ENCODE measurements at places on chromosomes 7 and 10.

- DNase-seq, result no peak
These were observed 86.0 kb downstream of the AKR1D1 start for GRCh38 chr7:138162236-138162635.

- no peak for DNase-seq
These were observed 1066.1 kb upstream of the SORCS1 start for GRCh38 chr10:108230478-108231170.

- no peak for DNase-seq
These were observed 719.1 kb downstream of the AUTS2 start for GRCh38 chr7:70317356-70317755.

- DNase-seq, result no peak
These were observed 23.7 kb upstream of the ELFN1 start for GRCh38 chr7:1646391-1646790.

GRCh38 chr7:115217373-115217772, 295.5 kb downstream of the MDFIC start:
- DNase-seq, result no peak

DNA sequence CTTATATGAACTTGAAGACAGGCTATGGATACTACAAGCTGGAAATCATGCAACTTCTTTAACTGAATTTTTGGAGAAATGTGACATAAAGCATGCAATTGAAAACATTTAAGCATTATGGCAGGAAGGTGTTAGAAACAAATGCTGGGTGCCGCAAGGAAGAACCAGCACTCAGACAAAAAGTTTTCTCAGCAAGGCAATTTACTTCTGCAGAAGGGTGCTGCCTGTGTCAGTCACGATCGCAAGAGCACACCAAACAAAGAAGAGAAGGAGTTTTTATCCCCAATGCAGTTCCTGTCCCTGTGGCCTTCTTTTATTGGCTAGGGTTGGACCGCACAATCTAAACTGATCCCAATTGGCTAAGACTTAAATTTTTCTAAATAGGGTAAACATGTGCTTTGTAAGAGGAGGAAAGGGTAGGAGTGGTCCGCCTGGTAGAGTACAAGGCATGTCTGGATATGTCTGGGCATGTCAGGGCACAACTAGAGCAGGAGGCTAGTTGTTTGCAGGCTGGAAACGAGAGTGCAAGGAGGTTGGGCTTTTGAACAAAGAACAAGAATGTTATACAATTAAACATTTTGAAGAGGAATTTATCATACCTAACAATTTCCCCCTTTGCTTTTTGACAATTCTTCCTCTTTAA, 109.6 kb upstream of the FAM3C start:
- DNase-seq, result no peak

DNA sequence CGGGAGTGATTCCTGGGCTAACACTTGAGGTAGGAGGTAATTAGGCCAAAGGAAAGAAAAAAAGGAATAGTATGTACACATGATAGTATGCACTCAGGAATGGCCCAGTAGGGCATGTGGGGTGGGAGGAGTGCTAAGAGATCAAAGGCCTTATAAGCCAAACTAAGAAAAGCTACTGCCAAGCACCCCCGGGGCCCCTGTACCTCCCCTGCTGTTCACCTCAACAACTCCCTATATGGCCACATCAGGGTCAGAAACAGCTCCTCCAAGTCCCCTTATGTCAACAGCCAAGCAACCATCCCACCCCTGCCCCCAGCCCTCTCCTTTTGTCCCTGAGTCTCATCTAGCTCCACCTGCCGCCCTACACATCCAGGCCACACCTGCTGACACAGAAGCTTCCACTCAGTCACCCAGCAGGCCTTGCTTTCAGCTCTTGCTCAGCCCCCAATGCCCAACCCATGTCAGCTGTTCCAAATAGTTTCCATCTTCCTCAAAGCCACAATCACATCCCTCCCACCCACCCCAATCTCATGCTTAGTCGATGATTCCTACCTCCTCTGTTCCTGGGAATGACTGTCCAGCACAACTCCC, 80.2 kb downstream of the SORBS1 start:
- DNase-seq, result no peak

GRCh38 chr10:109450702-109451101, 472.6 kb downstream of the XPNPEP1 start:
- no peak for DNase-seq

DNA sequence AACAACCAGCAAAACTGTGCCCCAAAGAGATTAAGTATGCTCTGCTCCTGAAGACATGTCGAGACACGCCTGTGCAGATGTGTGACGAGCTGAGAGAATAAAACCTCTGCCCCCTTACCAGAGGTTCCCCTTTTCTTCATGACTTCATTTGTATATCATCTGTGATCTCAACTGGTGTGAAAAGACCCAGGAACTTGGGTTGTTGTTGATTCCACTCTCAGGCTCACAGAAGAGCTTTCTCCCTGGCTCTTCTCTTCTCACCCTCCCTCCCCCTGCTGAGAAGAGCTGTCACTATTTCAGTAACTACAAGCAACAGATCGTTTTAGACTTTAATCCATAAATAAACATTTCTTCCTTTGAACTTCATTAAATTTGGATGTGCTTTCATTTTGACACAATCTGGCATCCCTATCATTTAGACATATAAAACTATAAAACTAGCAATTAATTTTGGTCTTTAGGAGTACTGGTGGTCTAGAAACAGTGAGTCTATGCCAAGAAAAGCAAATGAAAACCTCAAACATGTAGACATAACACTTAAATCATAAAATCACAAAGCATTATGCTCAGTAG, 179.3 kb upstream of the FZD8 start:
- DNase-seq, result no peak

DNA sequence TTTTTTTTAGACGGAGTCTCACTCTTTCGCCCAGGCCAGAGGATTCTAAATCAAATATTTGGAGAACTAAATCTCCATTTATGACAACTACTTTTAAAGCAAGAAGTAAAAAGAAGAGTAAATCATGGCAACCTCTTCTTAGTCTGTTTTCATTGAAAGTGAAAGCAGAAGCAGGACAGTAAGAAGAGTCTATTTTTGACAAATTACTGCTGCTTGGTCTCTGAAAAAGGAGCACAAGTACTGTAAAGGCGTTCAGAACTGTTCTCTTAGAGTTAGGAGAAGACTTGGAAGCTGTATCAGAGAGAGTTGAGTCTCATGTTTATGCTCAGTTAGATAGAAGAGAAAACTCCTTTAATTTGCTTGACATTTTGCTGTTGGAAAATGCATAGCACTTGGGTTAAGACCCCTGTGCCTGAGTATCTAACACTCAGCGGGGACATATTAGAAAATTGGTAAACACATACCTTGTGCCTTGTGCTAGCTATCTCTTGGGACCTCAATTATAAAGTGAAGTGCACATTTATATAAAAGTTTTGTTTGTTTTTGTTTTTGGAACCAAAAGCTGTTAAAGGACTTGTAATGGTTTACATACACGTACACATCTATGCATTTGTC, 433.0 kb downstream of the ANKRD7 start:
- DNase-seq, result no peak

DNA sequence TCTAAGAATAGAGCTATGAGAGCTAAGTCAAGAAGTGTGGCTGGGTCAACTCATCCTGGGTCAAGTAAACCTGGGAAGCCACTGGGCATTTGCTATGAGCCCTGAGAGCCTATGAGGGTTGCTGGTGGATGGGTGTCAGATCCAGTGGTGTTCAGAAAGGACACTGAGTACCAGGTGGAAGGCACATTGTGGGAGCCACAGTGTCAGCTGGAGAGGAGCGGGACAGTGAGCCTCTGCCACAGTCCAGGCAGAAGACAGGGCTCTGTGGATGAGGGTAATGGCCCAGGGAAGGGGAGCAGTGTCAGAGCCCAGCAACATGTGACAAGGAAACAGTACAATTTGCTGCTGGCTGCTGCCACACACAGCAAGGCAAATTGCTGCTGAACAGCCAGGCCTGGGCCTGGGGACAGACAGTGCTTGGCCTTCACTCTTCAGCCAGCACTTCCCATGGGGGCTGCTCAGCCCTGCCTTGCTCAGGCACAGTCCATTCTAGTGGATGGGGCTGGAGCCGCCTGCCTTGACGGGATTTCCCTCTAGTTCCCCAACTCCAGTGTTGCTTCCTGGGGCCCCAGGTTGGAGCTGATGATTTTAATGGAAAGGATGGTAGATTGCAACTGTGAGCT, 90.9 kb upstream of the CHST15 start:
- DNase-seq, result no peak

- DNase-seq, result no peak
These were observed 178.0 kb downstream of the AMPH start for GRCh38 chr7:38453168-38453567.

DNA sequence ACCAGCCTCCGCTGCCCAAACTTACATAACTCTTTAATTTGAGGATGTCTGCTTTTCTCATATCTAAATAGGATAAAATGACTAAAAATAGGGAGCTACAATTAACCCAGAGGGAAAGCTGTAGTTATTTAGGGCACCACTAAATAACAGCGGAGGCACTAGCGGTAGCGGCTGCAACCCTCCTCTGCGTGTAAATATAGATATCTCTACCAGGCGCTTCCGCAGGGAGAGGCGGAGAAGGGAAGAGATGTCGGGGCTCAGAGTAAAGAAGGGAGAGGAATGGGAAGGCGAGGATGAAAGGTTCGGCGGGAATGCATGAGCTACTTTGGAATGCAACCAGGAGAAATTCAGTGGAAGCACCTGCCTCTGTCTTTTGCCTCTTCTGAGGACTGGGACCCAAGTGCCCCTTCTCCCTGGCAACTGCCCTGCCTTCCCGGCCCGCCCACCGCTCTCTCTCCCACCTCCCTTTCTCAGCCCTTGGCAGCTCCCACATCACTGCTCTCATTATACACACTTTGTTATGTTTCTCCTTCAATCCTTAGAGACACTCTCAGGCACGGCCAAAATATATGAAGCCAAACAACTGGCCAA, 698.3 kb downstream of the PARD3 start:
- DNase-seq, result no peak

- no peak for DNase-seq
These were observed 9.1 kb downstream of the SSMEM1 start for GRCh38 chr7:130216750-130217149.

- no peak for DNase-seq
These were observed 321.7 kb downstream of the WDR37 start for GRCh38 chr10:1377740-1378397.

- no peak for DNase-seq
These were observed 307.4 kb downstream of the GALNT17 start for GRCh38 chr7:71439321-71439720.

- no peak for DNase-seq
These were observed 8.1 kb downstream of the TASOR2 start for GRCh38 chr10:5692461-5693358.

GRCh38 chr10:129877773-129878371, 86.2 kb downstream of the EBF3 start:
- DNase-seq, result no peak

DNA sequence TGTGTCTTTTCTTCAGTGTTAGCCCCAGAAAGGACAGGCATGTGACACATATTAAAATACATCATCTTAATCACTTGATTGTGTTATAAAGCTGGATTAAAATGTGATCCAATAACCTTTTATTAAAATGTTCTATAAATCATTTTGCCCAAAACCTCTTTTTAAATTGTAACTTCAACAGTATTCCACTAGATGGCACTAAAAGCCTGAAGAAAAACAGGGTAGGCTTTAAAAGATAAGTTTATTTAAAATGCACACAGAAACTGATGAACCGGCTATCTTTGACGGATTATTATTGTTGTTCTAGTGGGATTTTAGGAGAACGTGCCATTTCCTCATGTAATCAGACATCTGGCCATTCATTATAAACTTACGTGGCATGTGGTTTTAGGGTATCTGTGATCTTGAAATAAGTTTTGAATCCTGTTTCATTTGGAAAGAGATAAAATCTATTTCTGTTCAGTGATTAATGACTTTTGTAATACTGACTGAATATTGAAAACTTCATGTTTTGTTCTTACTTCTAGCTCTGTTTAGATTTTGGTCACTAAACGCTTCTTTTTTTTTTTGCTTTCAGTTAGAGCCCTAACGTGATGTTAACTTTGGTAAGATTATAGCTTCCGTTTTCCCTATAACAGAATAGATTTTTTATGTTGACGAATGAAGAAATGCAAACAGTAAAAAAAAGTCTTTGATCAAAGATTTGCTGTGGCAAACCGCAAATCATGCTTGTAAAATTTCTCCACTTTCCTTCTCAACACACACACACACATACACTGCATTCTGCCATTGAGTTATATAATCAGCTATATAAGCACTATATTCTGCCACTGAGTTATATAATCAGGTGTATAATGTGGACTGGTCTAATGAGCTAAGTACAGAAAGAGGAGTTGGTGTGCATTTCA, 13.6 kb downstream of the VPS50 start:
- no peak for DNase-seq

DNA sequence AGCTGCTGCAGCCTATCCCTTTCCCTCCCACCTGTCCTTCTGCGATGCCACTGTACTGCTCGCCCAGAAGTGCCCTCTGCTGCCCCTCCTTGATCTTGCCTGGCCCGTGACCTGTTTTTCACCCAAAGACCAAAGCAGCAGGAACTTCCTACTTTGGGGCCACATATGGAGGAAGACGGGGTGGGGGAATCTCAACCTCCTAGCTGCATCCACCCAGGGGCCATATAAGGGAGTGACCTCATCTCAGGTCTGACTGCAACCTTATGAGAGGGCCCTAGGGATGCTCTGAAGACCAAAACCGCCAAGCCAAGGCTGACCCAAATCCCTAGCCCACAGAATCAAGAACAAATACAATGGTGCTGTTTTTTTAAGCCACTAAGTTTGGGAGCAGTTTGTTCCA, 15.7 kb downstream of the PRKCQ start:
- no peak for DNase-seq

GRCh38 chr10:116690356-116691322, 51.7 kb downstream of the HSPA12A start:
- no peak for DNase-seq

DNA sequence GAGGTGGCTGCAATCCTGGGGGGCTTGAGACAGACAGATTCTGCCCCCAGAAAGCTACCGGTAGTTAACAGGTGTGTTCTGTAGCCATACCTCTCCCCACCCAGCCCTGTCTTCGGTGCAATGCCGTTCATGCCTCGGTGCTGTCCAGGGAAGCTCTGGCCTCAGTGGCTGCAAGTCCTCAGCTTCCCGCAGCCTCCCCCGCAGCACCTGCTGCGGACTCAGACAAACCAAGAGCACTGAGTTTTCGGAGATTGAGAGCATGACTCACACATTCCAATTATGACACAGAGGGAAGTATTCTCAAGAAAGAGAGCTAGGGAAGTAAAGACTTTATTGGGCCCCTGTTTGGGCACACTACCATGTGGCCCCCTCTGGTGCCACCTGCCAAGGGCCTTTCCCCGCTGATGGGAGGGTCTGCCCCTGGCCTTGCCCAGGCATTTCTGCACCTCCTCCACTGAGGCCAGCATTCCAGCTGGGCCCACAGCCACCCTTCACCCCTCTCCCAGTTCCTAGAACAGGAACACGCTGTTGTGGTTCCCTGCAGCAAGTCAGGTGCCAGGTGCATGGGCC, 30.2 kb upstream of the EZH2 start:
- DNase-seq, result no peak

GRCh38 chr7:140489026-140489359, 9.7 kb upstream of the MKRN1 start:
- DNase-seq, result no peak

GRCh38 chr10:131591936-131592335, 280.4 kb upstream of the TCERG1L start:
- DNase-seq, result no peak

GRCh38 chr7:73842067-73842976, at the start of gene METTL27:
Gene METTL27 (minus strand): TSS chr7:73842516. CDS start chr7:73842140, 376 bp downstream.
- peak; percentile 88 for DNase-seq

GRCh38 chr7:157006829-157007469, 3.5 kb downstream of the MNX1 start:
- DNase-seq, result no peak

Data from DMS153 (cell line).